ENCODE measurements at places on chromosomes 11 and 22.

GRCh38 chr22:39294571-39295468, 24.6 kb downstream of the RPL3 start:
- H3K4me3 ChIP-seq = no peak overlapping the region
- no peak for DNase-seq
- H3K27me3 ChIP-seq = peaks cover 6% of the 10 kb centered on the region
- H3K4me1 ChIP-seq = peaks cover 11% of the 10 kb centered on the region

DNA sequence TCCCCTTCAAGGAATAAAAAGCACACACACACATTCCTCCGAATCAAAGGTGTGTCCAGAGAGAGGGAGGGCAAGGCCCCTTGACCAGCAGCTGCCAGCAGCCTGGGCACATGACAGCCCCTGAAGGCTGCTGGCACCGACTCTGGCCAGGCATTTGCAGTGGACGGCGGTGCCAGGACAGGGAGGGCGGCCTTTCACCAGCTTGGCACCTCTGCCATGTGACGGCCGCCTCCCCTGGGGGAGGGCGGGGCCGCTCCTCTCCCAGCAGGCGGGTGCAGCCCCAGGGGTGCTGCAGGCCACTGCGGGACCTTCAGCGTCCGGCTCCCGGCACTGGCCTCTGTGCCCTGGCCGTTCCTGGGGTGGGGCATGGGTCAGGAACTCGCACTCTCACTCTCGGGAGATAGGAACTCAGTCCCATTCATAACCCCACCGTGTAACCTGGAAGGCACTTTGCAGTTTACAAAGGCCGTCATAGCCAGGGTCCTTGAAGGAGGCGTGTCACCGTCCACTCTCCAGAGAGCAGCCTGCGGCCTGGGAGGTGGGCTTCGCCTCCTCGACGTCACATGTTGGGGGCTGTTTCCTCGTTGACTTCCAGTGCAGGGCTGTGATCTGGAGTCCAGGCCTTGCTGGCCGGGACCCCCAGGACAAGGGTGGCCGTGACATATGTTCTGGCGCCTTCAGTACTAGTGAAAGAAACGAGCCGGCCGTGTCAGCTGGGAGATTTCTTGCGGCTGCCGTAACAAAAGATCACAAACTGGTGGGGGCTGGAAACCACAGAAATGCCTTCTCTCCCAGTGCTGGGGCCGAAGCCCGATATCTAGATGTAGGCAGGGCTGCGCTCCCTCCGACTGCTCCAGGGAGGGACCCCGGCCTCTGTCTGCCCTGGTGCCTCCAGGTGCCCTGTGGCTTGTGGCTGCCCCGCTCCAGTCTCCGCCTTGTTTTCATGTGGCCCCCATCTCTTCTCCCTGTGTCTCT, 39.9 kb upstream of the SMIM38 start:
- no peak overlapping the region for H3K27ac ChIP-seq
- peaks cover 3% of the 10 kb centered on the region for H3K4me1 ChIP-seq
- no peak overlapping the region for H3K4me3 ChIP-seq
- no peaks in the 10 kb centered on the region for H3K36me3 ChIP-seq
- H3K27me3 ChIP-seq = no peaks in the 10 kb centered on the region

DNA sequence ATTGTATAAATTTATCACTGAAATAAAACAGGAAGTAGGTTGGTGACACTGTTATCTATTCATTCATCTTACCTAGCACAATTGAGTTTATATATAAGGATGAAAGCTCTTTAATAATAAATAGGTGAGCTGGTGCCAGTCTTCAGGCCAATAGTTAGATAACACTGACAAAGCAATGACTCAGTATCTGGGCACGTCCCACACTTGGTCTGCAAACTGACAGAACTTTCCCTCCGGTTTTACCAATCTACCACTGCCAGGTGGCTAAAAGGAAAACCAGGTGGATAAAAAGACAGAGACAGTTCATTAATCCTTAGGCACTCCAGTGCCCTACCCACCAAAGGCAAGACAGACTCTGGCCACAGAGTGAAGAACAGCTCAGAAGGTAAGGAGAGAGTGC, 17.6 kb downstream of the DDB1 start:
- peaks cover 84% of the 10 kb centered on the region for H3K36me3 ChIP-seq
- H3K4me1 ChIP-seq = no peaks in the 10 kb centered on the region
- H3K27me3 ChIP-seq = no peaks in the 10 kb centered on the region
- no peak overlapping the region for H3K4me3 ChIP-seq
- no peak overlapping the region for H3K27ac ChIP-seq

GRCh38 chr11:111427471-111427912, 48.4 kb upstream of the POU2AF1 start:
- no peak for DNase-seq
- no peaks in the 10 kb centered on the region for H3K4me1 ChIP-seq
- no peak overlapping the region for H3K4me3 ChIP-seq
- no peaks in the 10 kb centered on the region for H3K36me3 ChIP-seq

- H3K4me3 ChIP-seq = peak overlapping the region; percentile 60
- no peaks in the 10 kb centered on the region for H3K36me3 ChIP-seq
- H3K4me1 ChIP-seq = peaks cover 26% of the 10 kb centered on the region
Measured at GRCh38 chr11:18699269-18699596, 654 bp downstream of the TMEM86A start.

- no peak for DNase-seq
- no peaks in the 10 kb centered on the region for H3K27me3 ChIP-seq
Measured at GRCh38 chr11:112752563-112752962, 208.7 kb upstream of the NCAM1 start.

DNA sequence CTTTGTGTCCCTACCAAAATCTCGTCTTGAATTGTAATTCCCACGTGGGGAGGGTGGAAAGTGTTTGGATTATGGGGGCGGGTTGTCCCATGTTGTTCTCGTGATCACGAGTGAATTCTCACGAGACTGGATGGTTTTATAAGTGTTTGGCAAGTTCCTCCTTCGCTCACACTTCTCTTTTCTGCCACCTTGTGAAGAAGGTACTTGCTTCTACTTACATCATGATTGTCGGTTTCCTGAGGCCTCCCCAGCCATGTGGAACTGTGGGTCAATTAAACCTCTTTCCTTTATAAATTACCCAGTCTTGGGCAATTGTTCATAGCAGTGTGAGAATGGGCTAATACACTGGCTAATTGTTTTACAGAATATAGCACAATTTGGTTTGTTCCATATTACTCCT, 326.3 kb downstream of the GRM5 start:
- no peaks in the 10 kb centered on the region for H3K4me1 ChIP-seq
- H3K27me3 ChIP-seq = no peaks in the 10 kb centered on the region
- no peak for DNase-seq

GRCh38 chr11:123221096-123221561, 26.1 kb upstream of the CLMP start:
- DNase-seq = no peak
- no peak overlapping the region for H3K27ac ChIP-seq
- H3K4me1 ChIP-seq = no peaks in the 10 kb centered on the region
- peaks cover 9% of the 10 kb centered on the region for H3K27me3 ChIP-seq
- H3K4me3 ChIP-seq = no peak overlapping the region

GRCh38 chr22:40107851-40108378, 69.8 kb upstream of the TNRC6B start:
- no peaks in the 10 kb centered on the region for H3K27me3 ChIP-seq
- DNase-seq = no peak
- H3K4me3 ChIP-seq = peak overlapping the region; percentile 44
- peaks cover 38% of the 10 kb centered on the region for H3K4me1 ChIP-seq

GRCh38 chr11:112719736-112720525, 241.3 kb upstream of the NCAM1 start:
- no peak for DNase-seq
- no peaks in the 10 kb centered on the region for H3K36me3 ChIP-seq
- no peak overlapping the region for H3K27ac ChIP-seq
- H3K27me3 ChIP-seq = peaks cover 7% of the 10 kb centered on the region
- no peak overlapping the region for H3K4me3 ChIP-seq

- no peaks in the 10 kb centered on the region for H3K4me1 ChIP-seq
- H3K27ac ChIP-seq = no peak overlapping the region
- no peaks in the 10 kb centered on the region for H3K27me3 ChIP-seq
Measured at GRCh38 chr11:47724041-47724729, 9.0 kb upstream of the AGBL2 start.

DNA sequence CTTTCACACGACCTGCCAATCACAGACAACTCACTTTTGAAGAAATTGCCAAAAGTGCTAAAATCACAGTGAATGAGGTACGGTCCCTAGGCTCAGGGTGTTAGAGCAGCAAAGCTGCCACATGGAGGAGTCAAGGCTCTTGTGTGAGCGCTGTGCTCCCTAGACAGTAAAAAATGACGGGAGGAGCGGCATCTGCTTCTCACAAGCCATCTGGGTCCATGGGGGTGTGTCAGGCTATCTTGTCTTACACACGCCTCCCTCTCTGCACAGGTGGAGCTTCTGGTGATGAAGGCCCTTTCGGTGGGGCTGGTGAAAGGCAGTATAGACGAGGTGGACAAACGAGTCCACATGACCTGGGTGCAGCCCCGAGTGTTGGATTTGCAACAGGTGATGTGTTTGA, 14.8 kb downstream of the PSMD13 start:
- H3K4me3 ChIP-seq = no peak overlapping the region
- no peak for DNase-seq
- peaks cover 6% of the 10 kb centered on the region for H3K4me1 ChIP-seq
- H3K27ac ChIP-seq = no peak overlapping the region

DNA sequence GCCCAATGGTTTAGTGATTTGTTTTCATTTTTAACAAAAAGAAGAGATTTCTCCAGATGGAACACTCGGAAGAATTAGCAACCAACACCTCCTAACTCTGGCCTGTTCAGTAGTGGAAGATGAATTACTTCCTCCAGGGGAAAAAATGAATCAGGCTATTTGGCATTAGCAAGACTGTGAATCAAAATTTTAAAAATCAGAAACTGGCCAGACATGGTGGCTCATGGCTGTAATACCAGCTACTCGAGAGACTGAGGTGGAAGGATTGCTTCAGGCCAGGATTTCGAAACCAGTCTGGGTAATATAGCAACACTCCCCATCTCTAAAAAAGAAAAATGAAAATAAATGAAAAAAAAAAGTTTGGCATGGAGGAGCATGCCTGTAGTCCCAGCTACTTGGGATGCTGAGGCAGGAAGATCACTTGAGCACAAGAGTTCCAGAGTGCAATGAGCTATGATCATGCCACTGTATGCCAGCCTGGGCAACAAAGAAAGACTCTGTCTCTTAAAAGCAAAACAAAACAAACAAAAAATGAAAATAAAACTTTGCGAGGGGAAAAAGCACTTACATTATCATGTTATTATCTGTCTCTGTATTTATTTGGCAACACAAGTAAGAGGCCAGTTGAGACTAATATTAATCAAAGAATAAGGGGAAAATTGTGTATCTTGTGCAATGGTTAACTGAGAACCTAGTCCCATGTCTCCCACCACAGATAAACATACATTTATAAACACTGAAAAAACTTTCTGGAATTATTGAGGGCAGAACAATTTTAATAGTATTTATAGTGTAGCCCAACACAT, 796.3 kb upstream of the ANO3 start:
- no peaks in the 10 kb centered on the region for H3K27me3 ChIP-seq
- no peak overlapping the region for H3K27ac ChIP-seq
- H3K4me1 ChIP-seq = no peaks in the 10 kb centered on the region
- no peak overlapping the region for H3K4me3 ChIP-seq

DNA sequence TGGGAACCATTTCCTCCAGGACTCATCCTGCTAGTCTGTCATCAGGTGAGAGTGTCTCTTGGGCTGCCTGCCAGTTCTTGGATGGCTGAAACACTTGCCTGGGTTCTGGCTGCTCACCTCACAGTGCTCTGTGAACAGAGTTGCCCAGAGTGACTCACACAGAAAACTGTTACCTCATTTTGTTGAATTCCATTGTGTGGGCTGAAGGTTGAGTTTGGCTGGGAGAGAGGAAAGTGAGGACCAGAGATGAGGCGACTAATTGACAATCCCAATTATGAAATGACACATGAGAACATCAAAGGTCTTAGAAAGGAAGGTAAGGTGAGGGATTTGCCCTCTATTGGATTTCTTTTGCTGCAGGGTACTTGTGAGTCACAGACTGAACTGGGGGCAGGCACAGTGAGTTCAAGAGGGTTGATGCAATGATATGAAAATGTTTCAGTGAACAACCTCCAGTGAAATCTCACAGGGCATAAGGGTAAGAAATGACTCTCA, 20.2 kb upstream of the CALCB start:
- no peak overlapping the region for H3K4me3 ChIP-seq
- DNase-seq = no peak
- H3K36me3 ChIP-seq = no peaks in the 10 kb centered on the region
- no peak overlapping the region for H3K27ac ChIP-seq

DNA sequence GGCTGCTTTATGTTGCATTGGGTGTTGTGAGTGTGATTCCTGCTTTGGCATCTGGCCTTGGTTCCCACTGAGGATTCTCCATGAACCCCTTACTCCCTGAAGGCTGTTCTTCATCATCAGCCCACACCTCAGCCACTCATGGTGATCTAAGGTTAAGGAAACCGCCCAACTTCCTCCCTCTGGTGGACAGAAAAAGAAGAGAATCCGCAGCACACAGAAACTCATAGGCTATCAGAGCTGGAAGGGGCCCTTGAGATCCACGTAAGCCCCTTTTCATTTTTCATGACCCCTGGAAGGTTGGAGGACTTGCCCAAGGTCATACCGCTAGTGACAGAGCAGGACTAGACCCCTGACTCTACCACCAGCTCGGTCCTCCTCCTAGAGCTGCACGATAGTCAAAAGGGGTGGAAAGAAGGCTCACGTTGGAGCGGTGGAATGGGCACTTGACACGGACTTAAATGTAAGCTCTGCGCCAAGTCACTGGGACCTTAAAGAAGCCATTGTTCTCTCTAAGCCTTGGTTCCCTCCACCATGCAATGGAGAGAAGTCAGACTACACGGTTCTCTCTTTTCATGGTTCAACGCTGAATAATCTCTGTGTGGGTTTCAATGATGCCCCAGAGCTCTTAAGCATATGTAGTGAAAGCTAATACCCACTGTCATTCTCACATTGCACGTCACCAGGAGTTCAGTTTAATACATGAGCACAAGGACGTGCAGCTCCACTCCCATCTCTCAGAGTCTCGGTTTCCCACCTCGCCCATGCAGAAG, 83.6 kb upstream of the CRTAM start:
- no peaks in the 10 kb centered on the region for H3K36me3 ChIP-seq
- no peak overlapping the region for H3K4me3 ChIP-seq
- H3K4me1 ChIP-seq = peaks cover 39% of the 10 kb centered on the region
- H3K27ac ChIP-seq = no peak overlapping the region

DNA sequence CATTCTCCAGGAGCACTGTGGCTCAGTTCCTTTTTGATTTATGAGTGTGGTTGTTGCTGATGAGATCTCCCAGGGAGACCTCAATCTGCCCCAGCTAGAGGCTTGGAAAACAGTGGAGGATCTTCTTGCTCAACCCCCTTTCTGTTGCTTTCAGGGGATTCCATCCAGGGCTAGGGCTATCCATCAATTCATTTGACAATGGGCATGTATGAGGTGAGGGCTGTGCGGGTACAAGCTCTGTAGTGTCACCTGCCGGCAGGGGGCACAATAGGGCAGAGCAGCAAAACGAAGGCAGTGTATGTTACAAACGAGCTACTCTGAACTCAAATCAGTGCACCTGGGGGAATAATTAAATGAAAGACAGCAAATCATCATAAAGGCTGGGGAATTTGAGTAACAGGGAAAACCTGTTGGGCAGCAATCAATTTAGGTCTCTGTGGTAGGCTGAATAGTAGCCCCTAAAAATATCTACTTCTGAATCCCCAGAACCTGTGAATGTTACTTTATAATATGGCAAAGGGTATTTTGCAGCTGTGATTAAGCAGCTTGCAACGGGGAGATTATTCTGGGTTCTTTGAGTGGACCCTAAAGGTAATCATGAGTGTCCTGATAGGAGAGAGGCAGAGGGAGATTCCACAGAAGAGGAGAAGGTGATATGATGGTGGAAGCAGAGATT, 170.3 kb upstream of the ZBED5 start:
- peak; percentile 74 for DNase-seq
- no peaks in the 10 kb centered on the region for H3K36me3 ChIP-seq
- no peak overlapping the region for H3K4me3 ChIP-seq
- H3K4me1 ChIP-seq = no peaks in the 10 kb centered on the region
- H3K27ac ChIP-seq = no peak overlapping the region

All from CD4-positive, alpha-beta T cell (primary cell).